Temporal lobe (tissue), 4 donors: ENCODE measurements at places on chromosomes 3 and 15. TPM values are rescaled to one million over a fixed set of nuclear protein-coding genes. Genes with fewer than 3 reads are reported as not detected.

The LTK gene
- under 0.01 TPM for total RNA-seq

The ISLR2 gene
- total RNA-seq = 176 TPM

The TUSC7 gene
- 0.25 TPM for total RNA-seq

The TRIP4 gene
- 14.3 TPM for total RNA-seq

The MAGI1 gene
- total RNA-seq = 40.8 TPM

The MUC13 gene
- not detected for total RNA-seq

The CLSTN2 gene
- 18.4 TPM for total RNA-seq

The FAM107A gene
- 32.2 TPM for total RNA-seq

The C3orf80 gene
- total RNA-seq = 9.6 TPM

The ANKRD63 gene
- total RNA-seq = 0.49 TPM

The SI gene
- total RNA-seq = not detected

The GOLGA8T gene
- 0.49 TPM for total RNA-seq

The CFAP100 gene
- total RNA-seq = 2.5 TPM

The DUOX2 gene
- not detected for total RNA-seq
